ENCODE measurements at places on chromosomes 16 and 17.

DNA sequence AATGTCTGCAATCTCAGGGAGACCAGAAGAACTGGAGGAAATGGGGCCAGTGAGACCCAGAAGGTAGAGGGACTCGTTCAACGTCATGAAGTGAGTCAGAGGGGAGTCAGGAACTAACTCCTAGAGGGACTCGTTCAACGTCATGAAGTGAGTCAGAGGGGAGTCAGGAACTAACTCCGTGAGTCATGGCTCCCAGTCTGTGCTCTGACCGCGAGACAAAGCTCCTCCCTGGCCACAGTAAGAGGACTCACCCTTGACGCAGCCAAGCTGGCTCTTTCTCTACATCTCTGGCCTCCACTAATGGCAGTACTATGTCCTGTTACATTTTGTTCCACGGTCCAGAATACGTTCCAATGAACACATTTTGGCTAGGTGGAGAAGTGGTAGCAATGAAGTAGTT is 902.5 kb downstream of the KCNJ2 start:
- DNase-seq = no peak

- no peak for DNase-seq
Measured at GRCh38 chr17:35315283-35315682, 58.1 kb downstream of the SLFN11 start.

- no peak for DNase-seq
Measured at GRCh38 chr16:74654536-74655050, 12.1 kb downstream of the RFWD3 start.

GRCh38 chr17:31472137-31472536 is 80.7 kb downstream of the RAB11FIP4 start:
- no peak for DNase-seq

- no peak for DNase-seq
Measured at GRCh38 chr17:38320482-38320881, 23.3 kb downstream of the GPR179 start.

DNA sequence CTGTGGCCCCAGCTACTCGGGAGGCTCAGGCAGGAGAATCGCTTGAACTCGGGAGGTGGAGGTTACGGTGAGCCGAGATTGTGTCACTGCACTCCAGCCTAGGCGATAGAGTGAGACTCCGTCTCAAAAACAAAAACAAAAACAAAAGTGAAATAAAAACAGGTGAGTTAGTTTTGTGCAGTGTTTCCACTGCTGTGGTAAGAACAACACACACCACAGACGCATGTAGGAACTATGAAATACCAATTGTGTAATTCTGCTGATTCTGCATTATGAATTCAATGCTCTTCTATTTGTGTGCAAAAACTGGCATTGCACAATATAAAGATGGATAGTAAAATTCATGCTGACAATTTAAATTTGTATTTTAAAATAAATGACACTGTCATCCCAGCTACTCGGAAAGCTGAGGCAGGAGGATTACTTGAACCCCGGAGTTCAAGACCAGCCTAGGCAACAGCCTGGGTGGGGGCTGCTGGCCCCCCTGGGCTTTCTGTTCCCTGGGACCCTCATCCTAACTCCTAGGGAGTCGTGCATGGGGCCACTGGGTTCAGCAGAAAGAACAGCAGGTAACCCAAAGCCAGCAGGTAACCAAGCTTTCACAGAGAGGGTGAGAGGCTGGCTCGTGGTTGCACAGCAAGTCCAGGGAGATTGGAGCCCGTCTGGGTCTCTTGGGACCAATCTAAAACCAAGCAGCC is 10.6 kb upstream of the RHBDF2 start:
- no peak for DNase-seq

DNA sequence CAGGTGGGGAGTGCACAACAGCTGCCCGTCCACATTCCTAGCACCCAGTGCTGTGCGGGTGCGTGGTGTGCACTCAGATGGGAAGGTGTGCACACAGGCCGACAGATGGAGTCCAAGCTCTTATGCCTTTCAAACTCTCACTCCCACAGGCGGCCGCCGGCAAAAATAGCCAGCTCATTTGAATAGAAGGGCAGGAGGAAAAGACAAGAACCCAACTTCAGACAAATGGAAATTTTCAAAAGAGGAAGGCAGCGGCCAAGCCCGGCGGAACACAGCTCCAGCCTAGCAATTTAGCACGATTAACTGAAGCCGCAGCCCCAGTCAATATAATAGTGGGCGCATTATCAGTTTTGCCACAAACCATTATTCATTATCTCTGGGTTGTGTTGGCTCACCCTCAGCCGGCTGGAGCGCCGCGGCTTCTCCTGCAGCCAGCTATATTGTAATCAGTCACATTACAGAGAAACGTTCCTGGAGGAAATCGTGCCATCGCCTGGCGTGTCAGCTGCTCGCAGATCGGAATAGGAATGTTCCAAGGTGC is 103.9 kb upstream of the SEC14L1 start:
- DNase-seq = no peak

GRCh38 chr17:37158290-37158689 is 209.5 kb downstream of the AATF start:
- DNase-seq = no peak

- DNase-seq = no peak
Measured at GRCh38 chr17:78791840-78792709, 10.0 kb upstream of the CYTH1 start.

GRCh38 chr17:12406623-12407215 is 259.0 kb upstream of the MYOCD start:
- no peak for DNase-seq

- no peak for DNase-seq
Measured at GRCh38 chr16:47888142-47888541, 267.7 kb downstream of the ABCC12 start.

- DNase-seq = no peak
Measured at GRCh38 chr17:50146927-50147665, 3.4 kb downstream of the PPP1R9B start.

GRCh38 chr16:23771642-23772041 is 16.8 kb downstream of the CHP2 start:
- DNase-seq = no peak

GRCh38 chr17:66302761-66303626 is 581 bp downstream of the PRKCA start:
- DNase-seq = peak; percentile 18

DNA sequence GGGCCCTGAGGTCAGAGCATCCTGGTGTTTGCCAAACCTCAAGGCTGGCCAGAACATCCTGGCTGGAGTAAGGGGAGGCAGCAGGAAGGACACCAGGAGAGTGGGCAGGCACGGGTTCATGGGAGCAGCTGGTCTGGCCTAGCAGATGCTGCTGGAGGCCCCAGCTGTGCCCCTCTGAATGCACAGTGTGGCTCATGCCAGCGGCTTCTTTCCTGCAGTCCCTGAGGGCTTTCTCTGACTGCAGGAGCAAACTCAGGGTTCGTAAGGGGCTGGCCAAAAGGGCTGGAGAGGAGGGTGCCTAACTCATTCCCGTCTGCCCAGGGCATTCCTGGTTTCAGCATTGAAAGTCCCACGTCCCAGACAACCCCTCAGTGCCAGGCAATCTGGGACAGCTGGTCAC is 78.7 kb downstream of the ZDHHC7 start:
- DNase-seq = no peak

- no peak for DNase-seq
Measured at GRCh38 chr17:33732116-33732515, 439.0 kb upstream of the ASIC2 start.

- DNase-seq = no peak
Measured at GRCh38 chr17:82407255-82407654, 10.9 kb upstream of the HEXD start.

- DNase-seq = no peak
Measured at GRCh38 chr17:68456339-68457167, 743 bp downstream of the WIPI1 start.

GRCh38 chr17:45316434-45317110 is at the start of gene MAP3K14:
Gene MAP3K14, minus strand, starts transcription at chr17:45317020. Its CDS starts 26,275 bp downstream, at chr17:45290745.
- no peak for DNase-seq

Measured in GM19239 (cell line).